Effector memory CD4-positive, alpha-beta T cell (primary cell): ENCODE measurements at places on chromosomes 5 and 9.

GRCh38 chr5:175535796-175536195, 57.4 kb downstream of the SFXN1 start:
- DNase-seq: no peak

DNA sequence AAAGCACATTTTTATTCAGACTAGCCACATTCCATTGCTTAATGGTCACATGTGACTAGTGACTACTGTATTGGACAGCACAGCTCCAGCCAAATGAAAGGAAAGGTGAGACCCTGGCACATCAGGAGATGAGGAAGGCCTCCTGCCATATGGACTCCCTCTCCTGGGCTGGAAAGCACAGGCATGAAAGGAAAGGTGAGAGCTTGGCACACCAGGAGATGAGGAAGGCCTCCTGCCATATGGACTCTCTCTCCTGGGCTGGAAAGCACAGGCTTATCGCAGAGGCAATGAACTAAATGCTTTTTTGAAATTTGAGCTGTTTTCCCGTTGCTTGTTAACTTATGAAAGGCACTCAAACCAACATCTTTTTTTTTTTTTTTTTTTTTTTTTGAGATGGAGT, 144.8 kb upstream of the SLC12A2 start:
- DNase-seq: no peak

- DNase-seq: no peak
These were observed 2.5 kb downstream of the MACROH2A1 start for GRCh38 chr5:135396459-135397055.

- no peak for DNase-seq
These were observed 96.3 kb upstream of the EQTN start for GRCh38 chr9:27393054-27393846.

DNA sequence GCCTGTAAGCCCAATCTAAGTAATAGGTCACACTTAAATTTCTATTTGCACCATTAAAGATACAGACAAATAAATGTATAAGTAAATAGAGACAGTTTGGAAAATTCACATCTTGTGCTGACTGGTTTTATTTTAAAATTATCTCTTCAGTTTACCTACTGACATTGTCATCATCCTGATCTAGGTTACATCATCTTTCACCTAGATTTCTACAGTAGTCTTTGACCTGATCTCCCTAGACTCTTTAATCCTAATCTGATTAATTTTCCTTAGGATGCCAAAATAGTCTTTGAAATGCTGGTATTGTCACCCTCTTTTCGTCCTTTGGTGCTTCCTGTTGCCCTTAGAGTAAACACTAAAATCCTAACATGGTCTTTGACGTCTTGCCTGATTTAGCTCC, 43.9 kb downstream of the NDUFS4 start:
- DNase-seq: no peak

- no peak for DNase-seq
These were observed 212.1 kb downstream of the SLF1 start for GRCh38 chr5:94830520-94830919.

- DNase-seq: no peak
These were observed 254.5 kb downstream of the RASEF start for GRCh38 chr9:82808478-82808877.

DNA sequence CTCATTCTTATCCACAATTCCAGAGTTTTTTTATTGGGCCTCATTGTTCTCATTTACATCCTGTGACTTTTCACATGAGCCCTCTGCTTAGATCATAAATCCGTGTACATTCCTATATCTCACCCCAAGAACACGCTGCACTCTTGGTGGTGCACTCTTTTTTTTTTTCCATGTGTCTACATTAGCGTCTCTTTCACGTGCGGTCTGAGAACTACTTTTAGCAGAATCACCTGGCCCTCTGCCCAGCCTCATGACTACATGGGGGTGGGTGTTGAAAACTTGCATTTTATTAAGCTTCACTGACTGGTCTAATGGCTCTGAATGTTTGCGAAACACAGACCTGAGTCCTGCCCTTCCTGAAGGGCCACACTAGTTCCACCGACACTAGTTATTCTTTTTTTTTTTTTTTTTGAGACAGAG, 18.6 kb downstream of the C9orf57 start:
- no peak for DNase-seq
